Trophoblast cell (in vitro differentiated cells and primary cell): ENCODE measurements at places on chromosomes 11 and 22.
A peak's percentile ranks its signal among the peaks of the same experiment; 100 is the strongest.

- H3K4me3 ChIP-seq: no peak overlapping the region
- no peaks in the 10 kb centered on the region for H3K36me3 ChIP-seq
- H3K27ac ChIP-seq: no peak overlapping the region
- DNase-seq: no peak
- H3K27me3 ChIP-seq: no peaks in the 10 kb centered on the region
Observed at GRCh38 chr11:64445651-64446050, 86.7 kb downstream of the RPS6KA4 start.

GRCh38 chr22:47030143-47030661 is 267.8 kb downstream of the TBC1D22A start:
- no peak for DNase-seq
- H3K4me3 ChIP-seq: no peak overlapping the region
- no peaks in the 10 kb centered on the region for H3K27me3 ChIP-seq

- peaks cover 14% of the 10 kb centered on the region for H3K4me1 ChIP-seq
- peaks cover 54% of the 10 kb centered on the region for H3K36me3 ChIP-seq
- no peak overlapping the region for H3K27ac ChIP-seq
- no peak for DNase-seq
Observed at GRCh38 chr22:29328566-29329500, 13.3 kb upstream of the RASL10A start.

DNA sequence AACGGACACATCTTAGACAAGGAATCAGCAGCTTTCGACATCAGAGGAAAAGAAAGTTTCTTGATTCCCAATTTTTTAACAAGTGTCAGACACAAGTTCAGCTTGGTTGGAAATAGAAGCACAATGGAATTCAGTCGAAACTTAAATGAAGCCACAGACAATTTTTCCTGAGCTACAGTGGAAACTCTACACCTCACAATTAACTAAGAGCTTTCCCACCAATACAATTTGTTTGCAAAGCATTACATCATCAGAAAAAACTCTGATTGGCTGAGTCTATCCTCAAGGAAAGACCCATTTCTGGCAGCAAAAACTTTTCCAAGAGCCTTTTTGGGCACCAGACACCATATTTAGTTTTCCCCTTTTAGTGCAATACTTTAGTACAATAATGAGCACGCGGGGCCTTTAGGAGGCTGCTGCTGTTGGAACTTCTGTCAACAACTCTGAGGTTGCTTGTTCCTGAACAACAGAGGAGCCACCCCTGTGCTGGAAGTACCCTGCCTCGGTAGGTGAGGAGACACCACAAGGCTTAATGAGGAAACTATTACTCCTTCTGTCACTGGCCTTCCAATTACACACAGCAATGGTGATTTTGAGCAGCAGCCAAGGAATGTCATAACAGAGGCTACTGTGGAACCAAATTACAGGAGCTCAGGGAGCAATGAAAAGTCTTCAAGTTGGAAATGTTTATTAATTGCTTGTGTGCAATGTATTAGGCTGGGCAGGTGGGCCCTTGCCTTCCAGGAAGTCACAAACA is 61.9 kb upstream of the BARX2 start:
- no peak for DNase-seq
- no peaks in the 10 kb centered on the region for H3K27me3 ChIP-seq
- H3K4me3 ChIP-seq: no peak overlapping the region
- peaks cover 26% of the 10 kb centered on the region for H3K4me1 ChIP-seq
- H3K27ac ChIP-seq: no peak overlapping the region

DNA sequence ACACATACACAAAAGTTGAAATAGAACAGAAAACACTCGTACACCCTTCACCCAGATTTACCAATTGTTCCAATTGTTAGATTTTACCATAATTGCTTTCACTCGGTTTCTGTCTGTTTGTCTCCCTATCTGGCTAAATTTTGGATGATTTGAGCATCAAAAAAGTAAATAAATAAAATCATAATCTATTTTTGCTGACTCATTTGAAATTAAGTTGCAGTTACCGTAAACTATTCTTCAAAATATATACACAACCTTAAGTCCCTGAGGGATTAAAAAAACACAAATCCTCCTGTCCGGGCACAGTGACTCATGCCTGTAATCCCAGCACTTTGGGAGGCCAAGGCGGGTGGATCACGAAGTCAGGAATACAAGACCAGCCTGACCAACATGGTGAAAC is 81.3 kb upstream of the SYT9 start:
- H3K27ac ChIP-seq: no peak overlapping the region
- no peak for DNase-seq
- H3K4me1 ChIP-seq: no peaks in the 10 kb centered on the region
- no peak overlapping the region for H3K4me3 ChIP-seq
- no peaks in the 10 kb centered on the region for H3K36me3 ChIP-seq

DNA sequence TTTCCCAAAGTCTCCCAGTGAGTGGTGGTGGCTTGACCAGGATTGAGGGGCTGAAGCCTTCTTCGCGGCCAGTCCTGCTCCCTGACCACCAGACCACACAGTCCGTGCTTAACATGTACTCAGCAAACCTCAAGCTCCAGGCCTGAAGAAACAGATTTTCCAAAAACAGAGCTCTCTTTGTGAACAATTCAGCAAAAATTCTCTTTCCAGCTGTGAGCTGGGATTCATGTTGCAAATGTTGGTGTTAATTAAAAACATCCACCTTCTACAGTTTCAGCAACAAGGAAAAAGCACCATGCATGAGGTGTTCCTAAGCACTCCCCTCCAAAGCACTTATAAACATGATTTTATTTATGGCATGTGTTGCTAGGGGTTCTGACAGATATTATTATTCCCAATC is 129.5 kb downstream of the ETS1 start:
- no peaks in the 10 kb centered on the region for H3K27me3 ChIP-seq
- H3K36me3 ChIP-seq: peaks cover 12% of the 10 kb centered on the region
- no peak overlapping the region for H3K4me3 ChIP-seq
- H3K4me1 ChIP-seq: peaks cover 8% of the 10 kb centered on the region
- H3K27ac ChIP-seq: no peak overlapping the region
- DNase-seq: no peak

DNA sequence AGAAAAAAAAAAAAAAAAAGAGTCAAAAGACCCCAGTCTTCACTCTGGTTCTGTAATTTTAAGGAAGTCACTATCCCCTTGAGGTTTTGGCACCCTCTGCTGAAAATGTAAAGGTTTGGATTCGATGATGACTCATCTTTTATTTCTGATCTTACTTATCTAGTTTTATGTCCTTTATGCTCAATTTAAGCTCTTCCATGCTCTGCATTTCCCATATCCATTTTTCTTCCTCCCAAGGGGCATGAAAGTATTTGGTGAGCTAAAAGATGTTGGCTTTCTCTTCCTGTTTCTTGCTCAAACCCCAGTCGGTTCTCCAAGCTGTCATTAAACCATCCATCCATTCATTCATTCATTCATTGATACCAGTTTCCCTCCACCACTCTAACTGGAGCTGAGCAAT is 61.0 kb upstream of the CDON start:
- no peak overlapping the region for H3K27ac ChIP-seq
- no peaks in the 10 kb centered on the region for H3K36me3 ChIP-seq
- no peaks in the 10 kb centered on the region for H3K27me3 ChIP-seq
- peaks cover 3% of the 10 kb centered on the region for H3K4me1 ChIP-seq
- no peak overlapping the region for H3K4me3 ChIP-seq
- DNase-seq: no peak

- H3K4me3 ChIP-seq: no peak overlapping the region
- H3K27me3 ChIP-seq: no peaks in the 10 kb centered on the region
- no peak for DNase-seq
- H3K27ac ChIP-seq: no peak overlapping the region
Observed at GRCh38 chr11:111715142-111715816, 50.9 kb downstream of the PPP2R1B start.

DNA sequence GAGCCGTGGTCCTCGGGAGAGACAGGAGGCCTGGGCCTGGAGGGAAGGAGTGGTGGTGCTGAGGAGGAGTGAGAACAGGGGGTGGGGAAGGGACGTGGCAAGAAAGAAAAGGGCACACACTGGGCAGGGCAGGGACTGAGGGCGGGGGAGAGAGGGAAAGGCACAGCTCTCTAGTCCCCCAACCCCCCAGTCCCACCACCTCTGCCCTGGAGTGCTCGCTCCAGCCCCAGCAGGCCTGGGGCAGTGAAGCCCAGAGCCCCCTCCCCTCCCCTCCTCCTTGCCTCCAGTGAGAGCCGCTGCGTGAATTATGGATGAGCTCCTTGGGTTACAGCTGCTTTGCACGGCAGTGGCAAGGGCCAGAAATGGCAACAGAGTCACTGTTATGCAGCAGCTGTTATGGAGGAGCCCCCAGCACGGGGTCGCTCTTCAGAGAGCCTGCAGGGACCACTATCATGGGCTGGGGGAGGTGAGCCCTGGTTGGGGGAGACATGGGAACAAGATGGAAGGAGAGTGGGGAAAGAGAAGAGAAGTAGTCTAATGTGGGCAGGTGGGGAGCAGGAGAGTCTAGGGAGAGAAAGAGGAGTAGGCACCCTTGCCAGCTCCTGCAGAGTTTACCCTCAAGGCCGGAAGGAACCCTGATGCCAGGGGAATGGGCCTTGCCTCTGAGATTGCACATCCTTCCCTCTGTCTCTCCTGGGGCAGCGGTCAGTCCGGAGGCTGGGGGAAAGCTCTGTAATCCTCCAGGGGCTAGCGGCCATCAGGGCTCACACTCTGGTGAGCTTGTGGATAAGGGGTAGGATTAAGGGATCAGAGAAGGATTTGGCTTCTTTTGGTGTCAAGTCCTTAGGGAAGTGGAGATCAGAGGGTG is 3.6 kb downstream of the RTN4RL2 start:
- DNase-seq: no peak
- H3K27me3 ChIP-seq: peaks cover 36% of the 10 kb centered on the region
- H3K36me3 ChIP-seq: no peaks in the 10 kb centered on the region
- no peak overlapping the region for H3K27ac ChIP-seq

DNA sequence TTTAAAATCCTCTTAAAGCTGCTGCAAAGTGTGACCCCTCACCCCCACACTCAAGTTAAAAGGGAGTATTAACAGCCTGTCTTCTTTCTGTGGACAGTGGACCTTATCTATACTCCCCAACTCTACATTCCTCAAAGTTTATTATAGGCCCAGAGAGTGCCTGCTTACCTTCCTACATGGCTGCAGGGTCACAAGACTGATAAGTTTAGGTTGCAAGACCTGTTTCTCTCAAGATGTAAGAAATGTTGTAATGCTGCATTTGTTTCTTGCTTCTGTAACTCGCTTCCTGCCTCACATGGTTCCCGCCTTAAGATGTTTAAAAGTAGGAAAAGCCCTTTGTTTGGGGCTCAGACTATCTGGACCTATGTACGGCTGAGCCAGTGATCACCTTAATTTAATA is 10.1 kb upstream of the NXPE1 start:
- H3K4me1 ChIP-seq: peaks cover 5% of the 10 kb centered on the region
- peak overlapping the region; percentile 90 for H3K27ac ChIP-seq
- no peaks in the 10 kb centered on the region for H3K36me3 ChIP-seq

DNA sequence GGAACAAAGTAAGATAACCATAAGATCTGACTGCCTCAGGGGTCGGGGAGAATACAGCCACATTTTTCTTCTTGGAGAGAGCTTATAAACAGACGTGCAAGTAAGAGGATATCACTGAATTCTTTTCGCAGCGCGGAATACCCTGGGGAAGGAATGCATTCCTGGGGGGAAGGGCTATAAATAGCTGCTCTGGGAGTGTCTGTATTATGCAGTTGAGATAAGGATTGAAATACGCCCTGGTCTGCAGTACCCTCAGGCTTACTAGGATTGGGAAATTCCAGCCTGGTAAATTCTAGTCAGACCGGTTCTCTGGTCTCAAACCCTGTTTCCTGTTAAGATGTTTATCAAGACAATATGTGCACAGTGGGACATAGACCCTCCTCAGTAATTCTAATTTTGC is 1491.7 kb upstream of the RAG2 start:
- H3K4me1 ChIP-seq: peaks cover 4% of the 10 kb centered on the region
- no peak overlapping the region for H3K4me3 ChIP-seq
- no peaks in the 10 kb centered on the region for H3K27me3 ChIP-seq
- DNase-seq: peak; percentile 98
- peak overlapping the region; percentile 93 for H3K27ac ChIP-seq
- H3K36me3 ChIP-seq: peaks cover 2% of the 10 kb centered on the region

- no peak overlapping the region for H3K27ac ChIP-seq
- H3K4me1 ChIP-seq: peaks cover 2% of the 10 kb centered on the region
- DNase-seq: peak; percentile 93
Observed at GRCh38 chr11:85718991-85719807, 33.2 kb upstream of the CCDC89 start.

DNA sequence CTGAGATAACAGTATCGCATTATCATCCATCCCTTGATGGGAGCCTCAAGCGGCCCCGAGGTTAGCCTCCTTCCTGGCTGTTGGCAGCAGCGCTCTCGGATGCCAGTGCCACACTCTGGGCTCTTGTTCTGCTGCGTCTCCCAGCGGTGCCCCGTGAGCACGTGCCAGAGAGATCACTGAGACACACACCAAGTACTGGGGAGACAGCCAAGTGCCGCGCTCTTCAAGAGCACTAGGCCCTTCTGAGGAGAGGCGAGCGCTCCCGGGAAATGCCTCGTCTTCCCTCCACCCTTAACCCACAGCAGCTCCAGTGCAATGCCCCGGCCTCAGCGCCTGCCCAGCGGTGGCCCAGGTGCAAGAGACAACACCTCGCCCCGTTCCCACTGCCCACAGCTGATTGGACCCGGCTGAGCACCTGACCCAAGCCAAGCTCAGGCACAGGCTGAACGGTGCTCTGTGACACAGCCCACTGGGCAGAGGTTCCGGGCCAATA is 248.3 kb upstream of the NARS2 start:
- no peak overlapping the region for H3K27ac ChIP-seq
- peak; percentile 22 for DNase-seq
- H3K36me3 ChIP-seq: no peaks in the 10 kb centered on the region
- peaks cover 5% of the 10 kb centered on the region for H3K4me1 ChIP-seq
- H3K27me3 ChIP-seq: no peaks in the 10 kb centered on the region

- no peak for DNase-seq
- no peak overlapping the region for H3K27ac ChIP-seq
- H3K27me3 ChIP-seq: no peaks in the 10 kb centered on the region
- no peak overlapping the region for H3K4me3 ChIP-seq
Observed at GRCh38 chr11:19168090-19168489, 33.7 kb downstream of the CSRP3 start.

DNA sequence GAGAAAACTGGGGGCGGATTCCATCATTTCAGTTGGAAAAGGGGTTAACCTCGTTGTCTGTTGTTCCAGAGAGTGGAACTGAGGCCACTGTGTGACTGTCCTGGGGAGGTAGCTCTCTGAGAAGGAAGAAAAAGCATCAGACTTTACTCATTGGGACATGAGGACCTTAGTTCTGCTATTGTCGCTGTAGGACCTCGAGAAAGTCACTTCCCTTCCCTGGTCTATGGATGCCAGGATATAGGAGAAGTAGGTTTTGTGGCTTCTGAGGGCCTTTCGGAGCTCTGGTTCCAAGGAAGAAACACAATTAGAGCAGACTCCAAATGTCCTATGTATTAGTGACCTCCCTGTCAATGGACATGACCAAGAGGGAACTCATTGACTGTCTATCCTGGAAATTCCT is 6.2 kb downstream of the MYO18B start:
- H3K36me3 ChIP-seq: no peaks in the 10 kb centered on the region
- DNase-seq: no peak
- no peak overlapping the region for H3K4me3 ChIP-seq

- no peak overlapping the region for H3K27ac ChIP-seq
- DNase-seq: peak; percentile 62
- H3K36me3 ChIP-seq: peaks cover 2% of the 10 kb centered on the region
- H3K27me3 ChIP-seq: no peaks in the 10 kb centered on the region
- H3K4me3 ChIP-seq: no peak overlapping the region
Observed at GRCh38 chr22:24580276-24580675, 12.6 kb downstream of the LRRC75B start.

GRCh38 chr11:77084581-77085191 is 17.9 kb downstream of the CAPN5 start:
- H3K4me3 ChIP-seq: no peak overlapping the region
- no peak for DNase-seq
- no peaks in the 10 kb centered on the region for H3K27me3 ChIP-seq
